ENCODE measurements at places on chromosomes 5 and 9.

GRCh38 chr5:55868846-55869245 is 17.7 kb downstream of the IL31RA start:
- no peak for DNase-seq

GRCh38 chr9:115593587-115594091 is 475.7 kb upstream of the TNC start:
- peak; percentile 68 for DNase-seq

- no peak for DNase-seq
Observed at GRCh38 chr9:126027566-126027965, 280.4 kb downstream of the PBX3 start.

DNA sequence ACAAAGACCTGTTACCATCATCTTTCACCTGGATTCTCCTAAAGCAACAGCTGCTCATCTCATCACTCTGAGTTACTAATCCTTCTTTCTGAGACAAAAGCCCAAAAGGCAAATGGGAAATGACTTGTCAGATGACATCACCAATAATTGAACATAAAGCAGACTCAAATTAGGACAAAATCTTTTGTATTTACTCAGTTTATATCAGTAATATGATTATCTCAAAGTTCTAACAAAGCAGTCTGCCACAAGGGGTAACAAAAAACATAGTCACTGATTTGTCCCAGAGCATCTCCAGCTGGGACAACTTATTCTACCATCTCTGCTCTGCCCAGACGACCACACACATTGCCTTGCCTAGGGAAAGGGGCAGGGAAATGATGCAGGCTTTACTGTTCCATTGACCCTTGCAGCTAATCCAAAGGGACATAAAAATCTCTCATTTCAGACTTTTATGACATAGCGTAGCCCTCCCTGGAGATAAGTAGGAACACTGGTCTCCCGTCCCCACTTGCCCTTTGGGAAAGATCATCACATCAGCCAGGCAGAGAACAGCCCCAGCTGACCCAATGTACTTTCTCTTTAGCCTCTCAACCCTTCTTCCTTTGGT is 249.5 kb upstream of the PTGER4 start:
- DNase-seq: no peak

Measured in NCI-H510A treated with DMSO at 0.1 percent for 48 hours (cell line).